ENCODE measurements at places on chromosomes 7 and 10.

DNA sequence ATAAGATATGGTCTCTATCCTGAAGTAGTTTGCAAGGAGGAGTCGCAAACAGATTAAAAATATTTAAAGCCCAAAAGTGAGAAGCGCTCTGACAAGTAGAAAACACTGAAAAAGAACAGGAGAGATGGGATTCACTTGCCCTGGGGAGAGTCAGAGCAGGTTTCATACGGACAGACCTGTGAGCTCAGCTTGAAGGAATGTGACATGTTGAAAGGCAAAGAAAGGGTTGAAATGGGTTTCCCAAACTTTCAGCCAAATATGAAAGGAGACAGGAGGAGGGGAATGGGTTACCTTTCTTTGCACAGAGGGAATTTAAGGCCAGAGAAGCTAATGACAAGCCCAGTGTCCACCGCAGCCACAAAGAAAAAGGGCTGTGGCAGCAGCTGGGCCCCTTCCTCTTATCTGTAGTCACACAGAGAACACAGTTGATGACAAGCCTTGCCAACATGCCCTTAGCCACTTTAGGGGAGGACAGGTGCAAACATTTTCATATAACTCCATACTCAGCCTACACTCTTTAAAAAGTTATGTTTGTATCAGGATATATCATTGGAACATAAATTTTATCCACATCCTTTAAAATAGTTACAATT lies 14.9 kb downstream of the HOXA1 start:
- no peak for DNase-seq
- H3K36me3 ChIP-seq: no peaks in the 10 kb centered on the region
- no peak overlapping the region for H3K4me3 ChIP-seq

DNA sequence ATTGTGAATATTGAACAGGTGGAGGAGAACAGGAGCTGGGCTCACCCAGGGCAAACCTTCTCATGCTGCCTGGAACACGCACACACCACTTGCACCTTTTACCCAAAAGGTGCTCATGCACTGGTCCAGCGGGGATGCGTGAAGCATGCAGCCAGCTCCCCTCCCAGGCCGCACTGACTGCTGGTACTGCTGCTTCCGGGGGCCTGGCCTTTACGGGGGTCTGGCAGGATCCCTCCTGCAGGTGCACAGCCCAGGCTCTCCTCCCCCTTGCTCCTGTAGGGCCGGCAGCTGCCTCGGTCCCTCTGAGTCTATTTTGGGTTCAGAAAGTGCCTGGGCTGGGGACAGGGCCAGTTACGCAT lies 221.7 kb downstream of the DNAJB6 start:
- DNase-seq: no peak
- no peaks in the 10 kb centered on the region for H3K27me3 ChIP-seq
- H3K4me3 ChIP-seq: no peak overlapping the region
- no peaks in the 10 kb centered on the region for H3K36me3 ChIP-seq
- no peaks in the 10 kb centered on the region for H3K4me1 ChIP-seq

DNA sequence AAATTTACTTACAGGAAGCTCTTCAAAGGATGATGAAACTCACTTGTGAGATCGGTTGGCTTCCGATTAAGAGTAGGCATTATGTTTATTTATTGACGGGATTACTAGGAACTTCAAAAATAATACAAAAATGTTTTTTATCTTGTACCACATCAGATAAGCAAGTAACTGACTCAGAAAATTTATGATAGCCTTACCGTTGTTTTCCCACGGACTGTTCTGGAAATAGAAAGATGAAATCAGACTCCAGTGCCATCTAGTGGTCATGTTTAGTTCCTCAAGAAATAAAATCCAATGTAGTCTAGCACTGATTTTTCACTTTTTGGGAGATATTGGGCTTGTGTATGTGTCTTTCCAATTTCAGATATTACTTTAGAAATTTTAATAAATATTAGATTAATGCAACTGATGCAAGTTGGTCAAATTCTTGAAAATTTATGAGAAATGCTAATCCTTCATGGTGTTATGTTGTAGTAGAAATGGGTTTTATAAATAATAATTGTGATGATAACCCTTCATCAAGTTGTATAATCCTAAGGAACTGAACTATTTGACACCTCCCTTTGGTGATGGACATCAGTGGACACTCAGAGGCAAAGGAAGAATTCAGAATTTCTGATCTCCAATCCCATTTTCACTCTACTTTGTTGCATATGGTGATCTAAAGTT lies 168.8 kb downstream of the TMEM26 start:
- no peak for DNase-seq
- H3K36me3 ChIP-seq: no peaks in the 10 kb centered on the region
- no peak overlapping the region for H3K27ac ChIP-seq

DNA sequence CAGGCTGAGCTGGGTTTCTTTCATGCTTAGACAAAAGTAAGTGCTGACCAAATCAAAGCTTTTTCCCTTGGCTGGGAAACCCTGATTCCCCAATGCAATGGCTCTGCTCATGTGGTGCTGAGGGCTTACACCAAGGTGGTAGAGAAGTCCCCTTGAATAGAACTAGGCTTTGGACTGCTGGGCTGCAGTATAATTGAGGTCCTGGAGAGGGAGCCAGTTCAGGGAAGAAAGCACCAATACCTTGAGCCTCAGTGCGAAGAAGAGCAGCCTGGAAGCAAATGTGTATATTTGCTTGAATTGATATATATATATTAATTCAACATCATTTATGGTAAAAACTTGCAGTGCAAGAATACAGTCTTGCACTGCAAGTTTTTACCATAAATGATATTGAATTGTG lies 391.1 kb downstream of the RPS24 start:
- no peaks in the 10 kb centered on the region for H3K36me3 ChIP-seq
- no peak overlapping the region for H3K4me3 ChIP-seq
- no peak overlapping the region for H3K27ac ChIP-seq
- DNase-seq: no peak
- H3K27me3 ChIP-seq: no peaks in the 10 kb centered on the region

GRCh38 chr7:28013441-28013840 lies 167.2 kb downstream of the JAZF1 start:
- no peak overlapping the region for H3K27ac ChIP-seq
- no peaks in the 10 kb centered on the region for H3K27me3 ChIP-seq
- no peaks in the 10 kb centered on the region for H3K4me1 ChIP-seq
- H3K4me3 ChIP-seq: no peak overlapping the region

- no peak for DNase-seq
- no peak overlapping the region for H3K27ac ChIP-seq
- no peaks in the 10 kb centered on the region for H3K4me1 ChIP-seq
- H3K4me3 ChIP-seq: no peak overlapping the region
- H3K36me3 ChIP-seq: no peaks in the 10 kb centered on the region
These were observed 23.9 kb downstream of the SLC13A4 start for GRCh38 chr7:135704074-135704473.

- H3K27ac ChIP-seq: no peak overlapping the region
- no peaks in the 10 kb centered on the region for H3K4me1 ChIP-seq
- no peak overlapping the region for H3K4me3 ChIP-seq
- DNase-seq: no peak
- no peaks in the 10 kb centered on the region for H3K36me3 ChIP-seq
These were observed 53.8 kb upstream of the SAMD8 start for GRCh38 chr10:75057680-75058079.

DNA sequence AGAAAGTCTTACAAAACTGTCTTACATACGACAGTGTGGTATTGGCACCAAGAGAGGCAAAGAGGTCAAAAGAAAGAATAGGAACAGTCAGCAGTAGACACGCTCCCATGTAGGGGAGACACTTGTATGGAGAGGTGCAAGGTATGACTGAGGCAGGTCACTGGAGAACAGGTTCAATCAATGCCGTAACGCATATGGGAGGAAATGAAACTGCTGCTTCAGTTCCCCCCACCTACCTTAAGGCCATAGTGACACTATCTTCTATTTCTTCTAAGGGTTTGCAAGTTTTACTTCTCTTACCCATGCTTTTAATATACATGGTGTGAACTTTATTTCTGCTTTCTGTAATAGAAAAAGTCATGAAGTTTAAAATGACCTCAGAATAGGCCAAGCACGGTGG lies 5.5 kb upstream of the PITRM1 start:
- H3K27me3 ChIP-seq: no peaks in the 10 kb centered on the region
- H3K4me1 ChIP-seq: no peaks in the 10 kb centered on the region
- H3K4me3 ChIP-seq: no peak overlapping the region

DNA sequence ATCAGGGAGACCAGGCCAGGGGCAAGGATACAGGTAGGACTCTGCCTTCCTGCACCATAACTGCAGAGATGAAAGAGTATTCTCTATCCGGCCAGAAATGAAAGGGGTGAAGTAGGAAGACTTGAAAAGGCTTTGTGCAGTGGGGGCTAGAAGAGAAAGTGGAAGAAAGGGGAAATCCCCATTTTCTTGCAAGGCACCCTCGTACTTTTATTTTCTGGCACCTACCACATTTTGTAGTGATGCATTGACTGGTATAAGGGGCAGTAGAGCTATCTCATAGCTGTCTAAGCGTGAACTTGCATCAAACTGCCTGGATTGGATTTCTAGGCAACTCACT lies 752 bp upstream of the CAMK2G start:
- no peak for DNase-seq
- H3K36me3 ChIP-seq: no peaks in the 10 kb centered on the region
- peak overlapping the region; percentile 50 for H3K27ac ChIP-seq
- peak overlapping the region; percentile 65 for H3K4me3 ChIP-seq
- H3K27me3 ChIP-seq: no peaks in the 10 kb centered on the region
- peaks cover 7% of the 10 kb centered on the region for H3K4me1 ChIP-seq
